ENCODE measurements at places on chromosomes 11 and 22. TPM values are rescaled to one million over a fixed set of nuclear protein-coding genes. Genes with fewer than 3 reads are reported as not detected.

DNA sequence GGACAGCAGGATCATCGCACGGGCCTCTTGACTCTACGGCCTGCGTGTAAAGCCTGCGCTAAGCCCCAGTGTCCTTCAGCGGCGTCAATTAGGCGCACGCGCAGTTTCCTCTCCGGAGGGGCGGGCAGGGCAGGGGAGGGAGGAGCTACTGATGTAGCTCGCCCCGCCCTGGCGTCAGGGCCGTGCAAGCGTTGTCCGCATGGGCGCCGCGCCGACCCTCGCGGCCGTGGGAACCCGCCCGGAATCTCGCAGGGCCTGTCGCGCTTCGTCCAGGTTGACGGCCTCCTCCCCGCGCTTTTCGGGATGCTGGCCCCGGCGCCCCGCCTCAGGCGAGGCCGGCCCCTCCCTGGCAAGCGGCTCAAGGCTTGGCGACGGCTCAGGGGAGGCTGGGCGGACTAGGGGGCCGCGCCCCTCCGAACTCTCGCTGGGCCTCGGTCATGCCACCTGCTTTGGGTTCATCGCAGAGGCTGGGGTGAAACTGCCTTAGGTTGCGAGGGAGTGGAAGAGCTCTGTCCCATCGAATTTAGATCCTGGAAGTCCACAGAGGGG, 61.1 kb downstream of the ST3GAL4 start:
- H3K36me3 ChIP-seq = no peaks in the 10 kb centered on the region
- DNase-seq = peak; percentile 52
- no peaks in the 10 kb centered on the region for H3K4me1 ChIP-seq
- H3K27ac ChIP-seq = no peak overlapping the region
- H3K4me3 ChIP-seq = peak overlapping the region; percentile 69
- H3K27me3 ChIP-seq = no peaks in the 10 kb centered on the region

DNA sequence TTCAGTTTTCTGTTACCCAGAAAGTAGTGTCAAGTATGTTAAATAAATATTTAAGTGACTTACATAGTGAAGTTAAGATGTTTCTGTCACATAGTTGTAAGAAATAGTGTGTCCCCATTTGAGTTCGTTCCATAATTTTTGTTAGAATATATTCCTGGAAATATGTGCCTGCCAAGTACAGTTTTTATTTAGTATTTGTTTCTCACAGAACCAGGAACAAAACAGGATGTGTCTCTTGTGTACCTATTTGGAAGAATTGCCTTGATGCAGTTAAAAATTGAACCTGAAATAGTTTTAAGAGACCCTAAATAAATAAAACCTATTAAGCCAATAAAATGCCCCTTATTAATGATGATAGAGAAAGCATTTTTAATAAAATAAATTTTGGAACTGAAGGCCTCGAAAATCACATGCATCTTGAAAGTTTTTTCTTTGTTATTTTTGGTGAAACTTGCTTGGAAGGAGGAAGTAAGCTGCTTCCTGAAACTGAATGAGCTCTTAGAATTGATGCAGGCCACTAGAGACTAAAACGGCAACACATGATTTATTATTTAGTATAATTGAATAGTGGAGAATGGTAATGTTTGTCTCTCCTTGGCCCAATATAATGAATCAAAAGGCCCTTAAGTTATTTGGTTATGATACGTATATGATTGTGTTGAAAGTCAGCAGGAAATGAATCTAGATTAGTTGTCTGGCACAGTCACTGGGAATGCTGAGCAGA, 55.9 kb downstream of the SWAP70 start:
- no peak overlapping the region for H3K27ac ChIP-seq
- no peaks in the 10 kb centered on the region for H3K27me3 ChIP-seq
- no peak for DNase-seq
- H3K4me1 ChIP-seq = no peaks in the 10 kb centered on the region

DNA sequence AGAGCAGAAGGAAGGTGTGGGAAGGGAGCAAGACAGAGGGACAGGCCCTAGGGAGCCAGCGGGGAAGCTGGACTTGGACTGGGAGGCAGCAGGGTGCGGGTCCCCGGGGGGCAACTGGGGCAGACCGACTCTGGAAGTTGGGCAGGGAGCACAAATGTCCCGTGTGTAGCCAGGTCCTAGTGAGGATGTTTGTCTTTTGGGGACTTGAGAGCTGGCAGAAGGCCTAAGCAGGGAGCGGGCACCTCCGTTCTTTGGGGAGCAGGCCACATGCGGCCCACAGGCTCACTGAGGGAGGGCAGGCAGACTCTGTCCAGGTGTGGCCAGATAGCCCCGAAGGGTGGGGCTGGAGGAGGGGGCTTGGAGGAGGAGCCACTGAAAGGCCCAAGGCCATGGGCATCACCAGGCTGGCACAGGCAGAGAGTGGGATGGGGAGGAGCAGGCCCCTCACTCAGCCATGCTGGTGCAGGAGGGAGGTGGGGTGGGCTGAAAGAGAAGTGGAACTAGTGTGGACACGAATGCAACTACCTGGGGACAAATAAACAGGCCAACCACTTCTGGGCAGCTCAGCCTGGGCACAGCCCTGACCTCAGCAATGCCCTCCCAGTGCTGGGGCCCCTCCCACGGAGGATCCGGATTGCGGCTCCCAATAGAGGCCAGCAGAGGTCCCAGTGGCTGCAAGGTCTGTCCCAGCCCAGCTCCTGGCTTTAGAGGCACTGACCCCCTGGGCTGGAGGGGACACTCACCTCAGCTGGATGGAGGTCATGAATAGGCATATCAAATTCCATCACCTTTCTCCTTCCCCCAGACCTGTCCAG, 1.3 kb upstream of the SCARF2 start:
- H3K36me3 ChIP-seq = peaks cover 8% of the 10 kb centered on the region

DNA sequence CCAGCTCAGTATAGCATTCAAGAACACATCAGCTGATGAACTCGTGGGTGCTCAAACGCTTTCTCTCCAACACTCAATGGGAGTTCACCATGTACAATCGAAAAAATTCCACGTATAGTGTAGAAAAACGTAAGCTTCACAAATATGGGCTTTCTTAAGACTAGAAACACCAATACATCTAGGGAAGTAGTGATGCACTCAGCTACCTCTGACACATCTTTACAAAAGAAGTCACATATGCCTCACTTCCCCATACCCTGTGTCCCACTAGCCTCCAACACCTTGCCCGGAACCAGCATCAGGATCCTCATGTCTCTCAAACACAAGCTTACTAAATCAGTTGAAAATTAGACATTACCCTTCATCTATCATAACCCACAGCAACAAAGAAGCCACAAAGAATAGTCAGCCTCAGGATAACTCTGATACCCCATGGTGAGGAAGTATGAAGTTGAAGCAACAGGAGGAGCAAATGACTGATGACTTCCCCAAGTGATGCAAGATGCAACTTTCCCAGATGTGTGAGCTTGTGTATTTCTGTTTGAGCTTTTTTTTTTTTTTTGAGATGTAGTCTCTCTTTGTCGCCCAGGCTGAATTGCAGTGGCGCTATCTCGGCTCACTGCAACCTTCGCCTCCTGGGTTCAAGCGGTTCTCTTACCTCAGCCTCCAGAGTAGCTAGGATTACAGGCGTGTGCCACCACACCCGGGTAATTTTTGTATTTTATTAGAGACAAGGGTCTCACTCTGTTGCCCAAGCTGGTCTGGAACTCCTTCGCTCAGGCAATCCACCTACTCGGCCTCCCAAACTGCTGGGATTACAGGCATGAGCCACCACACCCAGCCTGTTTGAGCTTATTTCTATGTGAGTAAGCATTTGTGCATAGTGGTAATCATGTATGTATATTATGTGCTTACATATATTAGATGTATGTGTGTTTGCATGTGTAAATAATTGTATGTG, 8.5 kb upstream of the DENND5A start:
- no peak for DNase-seq
- H3K27ac ChIP-seq = peak overlapping the region; percentile 10
- no peak overlapping the region for H3K4me3 ChIP-seq
- H3K27me3 ChIP-seq = no peaks in the 10 kb centered on the region
- peaks cover 3% of the 10 kb centered on the region for H3K36me3 ChIP-seq

Gene APOBEC3B
- total RNA-seq = not detected

GRCh38 chr11:118610773-118611432, 3.5 kb downstream of the PHLDB1 start:
- peak overlapping the region; percentile 87 for H3K4me3 ChIP-seq
- H3K36me3 ChIP-seq = no peaks in the 10 kb centered on the region
- DNase-seq = peak; percentile 83
- peaks cover 7% of the 10 kb centered on the region for H3K27me3 ChIP-seq
- H3K27ac ChIP-seq = peak overlapping the region; percentile 78
- peaks cover 21% of the 10 kb centered on the region for H3K4me1 ChIP-seq

- H3K4me3 ChIP-seq = no peak overlapping the region
- no peak for DNase-seq
- H3K27ac ChIP-seq = no peak overlapping the region
- H3K4me1 ChIP-seq = peaks cover 11% of the 10 kb centered on the region
- H3K36me3 ChIP-seq = no peaks in the 10 kb centered on the region
Observed at GRCh38 chr22:36546932-36547331, 18.0 kb upstream of the EIF3D start.

- H3K36me3 ChIP-seq = no peaks in the 10 kb centered on the region
- no peak for DNase-seq
- H3K4me1 ChIP-seq = no peaks in the 10 kb centered on the region
- H3K4me3 ChIP-seq = no peak overlapping the region
- H3K27ac ChIP-seq = no peak overlapping the region
Observed at GRCh38 chr11:72313912-72314598, 70.1 kb upstream of the PHOX2A start.

GRCh38 chr11:90423378-90423777, 200.5 kb upstream of the CHORDC1 start:
- H3K36me3 ChIP-seq = no peaks in the 10 kb centered on the region
- no peak overlapping the region for H3K4me3 ChIP-seq
- H3K27me3 ChIP-seq = no peaks in the 10 kb centered on the region
- no peak overlapping the region for H3K27ac ChIP-seq
- no peaks in the 10 kb centered on the region for H3K4me1 ChIP-seq

- peaks cover 22% of the 10 kb centered on the region for H3K4me1 ChIP-seq
- no peak overlapping the region for H3K4me3 ChIP-seq
- H3K36me3 ChIP-seq = no peaks in the 10 kb centered on the region
- no peaks in the 10 kb centered on the region for H3K27me3 ChIP-seq
Observed at GRCh38 chr11:11039208-11039965, 181.5 kb upstream of the ZBED5 start.

Gene SAA2
- total RNA-seq = not detected

Gene EXPH5
- total RNA-seq = 8.6 TPM

Gene TNNT3
- total RNA-seq = 28.0 TPM

- H3K36me3 ChIP-seq = peaks cover 88% of the 10 kb centered on the region
- DNase-seq = no peak
- H3K27me3 ChIP-seq = no peaks in the 10 kb centered on the region
- H3K4me3 ChIP-seq = no peak overlapping the region
Observed at GRCh38 chr11:121488641-121489040, 35.9 kb upstream of the SORL1-AS1 start.

- H3K4me3 ChIP-seq = no peak overlapping the region
- no peaks in the 10 kb centered on the region for H3K36me3 ChIP-seq
- DNase-seq = no peak
- no peak overlapping the region for H3K27ac ChIP-seq
- H3K27me3 ChIP-seq = peaks cover 11% of the 10 kb centered on the region
- H3K4me1 ChIP-seq = peaks cover 7% of the 10 kb centered on the region
Observed at GRCh38 chr22:24803064-24803542, 2.9 kb upstream of the SGSM1 start.

Gene SPATA19
- not detected for total RNA-seq

Gene SCGB1C1
- total RNA-seq = not detected

- peaks cover 30% of the 10 kb centered on the region for H3K4me1 ChIP-seq
- no peak overlapping the region for H3K27ac ChIP-seq
- H3K36me3 ChIP-seq = no peaks in the 10 kb centered on the region
- H3K27me3 ChIP-seq = no peaks in the 10 kb centered on the region
- no peak for DNase-seq
Observed at GRCh38 chr22:40603088-40603605, 33.4 kb downstream of the MRTFA start.

DNA sequence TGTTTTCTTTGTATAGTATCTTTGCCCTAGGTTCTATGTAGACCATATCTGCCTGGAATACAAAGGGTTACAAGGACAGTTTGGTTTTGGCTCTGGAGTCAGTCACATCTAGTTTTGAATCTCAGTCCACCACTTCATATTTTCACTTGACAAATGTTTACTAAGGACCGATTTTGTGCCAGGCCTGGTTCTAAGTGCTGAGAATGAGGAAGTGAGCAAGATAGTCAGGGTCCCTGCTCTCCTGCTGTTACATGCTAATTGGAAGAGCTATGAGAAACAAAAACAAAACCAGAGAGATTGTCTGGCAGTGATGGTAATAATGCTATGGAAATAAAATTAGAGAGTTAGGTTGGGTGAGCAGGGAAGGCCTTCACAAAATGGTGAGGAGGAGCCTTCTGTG, 66.1 kb upstream of the ARHGAP20 start:
- no peaks in the 10 kb centered on the region for H3K27me3 ChIP-seq
- no peak overlapping the region for H3K4me3 ChIP-seq
- no peak for DNase-seq
- H3K4me1 ChIP-seq = peaks cover 10% of the 10 kb centered on the region

All from naive thymus-derived CD8-positive, alpha-beta T cell (primary cell).